Activated CD8-positive, alpha-beta memory T cell treated with anti-CD3 and anti-CD28 coated beads for 4 hours (primary cell): ENCODE measurements at places on chromosomes 4 and X.

DNA sequence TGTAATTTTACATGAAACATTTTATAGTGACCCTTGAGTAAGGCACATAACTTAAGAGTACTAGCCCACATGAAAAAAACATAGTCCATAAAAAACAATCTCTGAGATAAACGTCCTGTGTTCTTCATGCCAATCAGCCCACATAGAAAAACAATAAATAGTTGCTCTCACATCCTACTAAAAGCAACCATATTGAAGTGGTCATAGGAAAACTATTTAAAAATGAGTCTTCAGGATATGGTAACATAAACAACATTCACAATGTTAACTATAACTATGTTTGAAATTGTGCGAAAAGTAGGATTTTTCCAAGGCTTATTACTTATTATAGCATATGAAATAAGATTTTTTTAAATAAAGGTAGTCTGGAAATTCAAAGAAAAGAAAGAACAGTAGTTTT lies 77.1 kb upstream of the EPHA5 start:
- no peak for DNase-seq

DNA sequence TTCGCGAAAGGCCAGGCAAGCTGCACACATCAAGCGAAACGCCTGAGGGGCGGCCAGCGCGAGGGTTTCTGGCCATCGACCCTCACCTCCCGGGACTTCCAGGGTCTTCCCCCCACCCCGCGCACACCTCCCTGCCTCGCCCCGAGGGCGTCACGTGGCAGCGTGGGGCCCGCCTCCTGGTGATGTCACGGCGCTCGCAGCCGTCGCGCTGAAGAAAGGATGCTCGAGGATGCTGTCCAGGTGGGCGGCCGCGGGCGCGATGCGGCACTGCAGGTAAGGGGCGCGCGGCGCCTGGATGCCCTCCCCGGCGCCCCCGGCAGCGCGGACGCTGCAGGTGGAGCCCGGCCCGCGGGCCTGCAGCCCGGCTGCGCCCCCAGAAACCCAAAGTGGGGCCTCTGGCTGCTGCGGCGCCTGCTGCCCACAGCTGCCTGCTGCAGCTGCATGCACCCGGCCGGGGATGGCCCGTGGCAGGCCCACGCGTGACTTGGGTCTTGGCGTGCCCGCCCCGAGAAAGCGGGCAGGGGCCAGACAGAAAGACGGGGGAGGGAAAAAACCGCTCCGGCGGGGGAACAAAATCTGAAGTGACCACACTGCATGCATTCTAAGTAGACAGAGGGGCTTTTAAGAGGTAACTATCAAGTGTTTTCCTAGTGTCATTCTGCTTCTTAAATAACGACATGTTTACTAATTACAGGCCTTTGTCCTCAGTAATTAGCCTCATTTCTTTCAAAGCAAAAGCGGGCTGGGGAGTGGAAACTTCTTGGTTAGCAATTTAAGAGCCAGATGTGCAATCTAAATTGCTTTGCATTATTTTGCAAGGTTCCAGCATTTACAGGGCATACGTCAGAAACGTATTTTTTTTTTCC lies 1.7 kb downstream of the CLCN4 start:
- DNase-seq, result no peak

GRCh38 chr4:2485956-2486355 lies 17.1 kb downstream of the RNF4 start:
- no peak for DNase-seq

DNA sequence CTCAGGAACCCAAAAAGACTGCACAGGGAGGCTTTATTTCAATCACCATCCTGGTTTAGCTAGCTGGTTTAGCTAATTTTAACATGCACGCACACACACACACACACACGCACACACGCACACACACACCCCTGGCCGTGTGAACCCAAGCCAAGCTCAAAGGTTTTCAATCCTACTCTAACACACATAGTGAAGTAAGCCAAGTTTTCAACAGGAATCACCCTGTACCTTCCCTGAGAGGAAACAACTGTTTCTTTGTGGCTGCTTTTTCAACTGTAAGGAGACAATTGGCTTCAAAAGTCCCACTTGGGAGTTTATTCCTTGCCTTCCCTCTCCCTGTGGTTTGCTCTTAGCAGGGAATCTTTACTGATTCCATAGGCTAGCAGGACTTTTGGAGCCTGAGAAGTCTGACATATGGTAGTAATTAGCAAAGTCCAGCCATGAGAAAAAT lies 98.9 kb upstream of the BMP3 start:
- DNase-seq, result no peak

GRCh38 chr4:153785910-153786721 lies 2.8 kb downstream of the SFRP2 start:
- no peak for DNase-seq

- DNase-seq, result no peak
These were observed 76.5 kb upstream of the MSX1 start for GRCh38 chr4:4782969-4783368.

- peak; percentile 41 for DNase-seq
These were observed 25.1 kb upstream of the CLDN34 start for GRCh38 chrX:9942086-9942485.

GRCh38 chr4:185256446-185256845 lies 47.0 kb downstream of the SNX25 start:
- no peak for DNase-seq

- no peak for DNase-seq
These were observed 44.8 kb downstream of the CLDN34 start for GRCh38 chrX:10011991-10012390.

- DNase-seq, result no peak
These were observed at the start of gene EGFL6 for GRCh38 chrX:13569479-13570260. Gene EGFL6 (plus strand): TSS chrX:13569601. CDS start chrX:13569862, 261 bp downstream.

GRCh38 chrX:81261576-81261975 lies 59.7 kb downstream of the SH3BGRL start:
- no peak for DNase-seq
